NCI-H2029 (cell line): ENCODE measurements at places on chromosomes 4 and X.

DNA sequence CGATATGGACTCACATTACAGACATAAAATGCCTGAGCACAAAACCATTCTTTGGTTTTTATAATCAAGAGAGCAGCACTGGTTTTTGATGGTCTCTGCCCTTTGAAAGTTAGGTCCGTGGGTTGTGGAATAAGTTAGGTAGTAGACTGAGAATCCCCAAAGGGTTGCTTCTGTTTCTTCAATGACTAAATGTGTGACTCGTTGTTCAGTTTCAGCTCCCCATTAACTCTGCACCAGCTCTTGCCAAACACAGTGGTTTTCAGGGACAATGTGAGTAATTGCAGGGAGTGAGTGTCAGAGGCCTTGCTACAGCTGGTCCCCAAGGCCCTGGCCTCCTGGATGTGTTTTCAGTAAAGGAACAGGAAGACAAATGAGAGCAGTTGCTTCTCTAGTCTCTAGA lies 24.8 kb downstream of the SMIM20 start:
- DNase-seq: no peak

DNA sequence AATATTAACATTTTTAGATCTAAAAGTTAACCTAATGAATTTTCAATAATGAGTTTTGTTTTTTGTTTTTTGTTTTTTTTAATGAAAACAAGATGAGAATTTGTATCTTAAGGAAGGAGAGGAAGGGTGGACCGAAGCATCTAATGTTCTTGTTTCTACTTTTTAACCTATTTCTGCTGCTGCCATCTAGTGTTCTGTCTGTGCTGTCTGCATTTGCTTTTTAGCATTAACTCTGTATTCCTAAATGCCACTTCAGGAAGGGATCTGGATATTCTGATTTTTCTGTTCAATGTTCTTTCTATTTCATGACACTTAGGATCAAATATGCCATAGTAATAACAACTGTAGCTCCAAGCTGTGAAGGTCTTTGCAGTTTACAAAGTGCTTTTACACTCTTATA lies 161.7 kb downstream of the BRWD3 start:
- DNase-seq: no peak

- no peak for DNase-seq
These were observed 113.4 kb downstream of the BCOR start for GRCh38 chrX:39984191-39984956.

DNA sequence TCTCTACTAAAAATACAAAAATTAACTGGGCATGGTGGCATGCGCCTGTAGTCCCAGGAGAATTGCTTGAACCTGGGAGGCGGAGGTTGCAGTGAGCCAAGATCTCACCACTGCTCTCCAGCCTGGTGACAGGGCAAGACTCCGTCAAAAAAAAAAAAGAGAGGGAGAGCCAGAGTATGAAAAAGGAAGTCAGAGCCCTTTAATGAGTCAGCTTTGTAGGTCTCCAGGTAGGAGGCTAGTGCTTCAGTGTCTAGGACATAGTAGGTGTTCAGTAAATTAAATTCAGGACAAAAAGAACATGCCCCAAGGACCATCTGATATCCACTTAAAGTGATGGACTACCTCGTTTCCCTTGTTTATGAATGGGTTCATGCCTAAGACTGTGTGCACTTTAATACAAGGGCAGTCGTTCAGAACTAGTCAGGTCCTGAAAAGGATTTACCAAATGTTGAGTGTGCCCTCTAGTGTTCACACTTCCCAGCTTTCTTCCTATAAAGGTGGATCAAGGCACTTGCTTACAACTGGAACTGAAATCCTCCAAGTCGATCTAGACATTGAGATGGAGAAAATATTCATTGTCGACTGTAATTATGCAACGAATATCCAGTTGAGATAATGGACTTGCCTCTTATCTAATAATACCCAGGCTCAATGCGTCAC lies 29.0 kb downstream of the F9 start:
- DNase-seq: peak; percentile 25

DNA sequence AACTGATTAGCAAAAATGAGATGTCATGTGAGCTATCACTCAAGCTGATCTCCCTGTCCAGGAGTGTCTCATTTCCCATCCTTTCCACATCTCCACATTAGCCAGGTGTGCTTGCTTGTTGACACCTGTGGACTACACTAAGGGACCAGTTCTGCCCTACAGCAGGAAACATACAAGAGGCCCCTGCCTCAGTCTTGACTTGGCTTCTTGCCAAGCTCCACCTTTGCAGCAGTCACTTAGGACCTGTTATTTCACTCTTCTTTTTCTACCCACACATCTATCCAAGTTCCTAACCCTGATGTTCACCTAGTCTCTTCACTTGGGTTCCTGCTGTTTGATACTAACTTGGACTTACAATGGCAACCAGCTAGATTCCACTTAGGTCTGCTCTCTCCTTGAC lies 13.2 kb downstream of the FRMD7 start:
- peak; percentile 13 for DNase-seq

DNA sequence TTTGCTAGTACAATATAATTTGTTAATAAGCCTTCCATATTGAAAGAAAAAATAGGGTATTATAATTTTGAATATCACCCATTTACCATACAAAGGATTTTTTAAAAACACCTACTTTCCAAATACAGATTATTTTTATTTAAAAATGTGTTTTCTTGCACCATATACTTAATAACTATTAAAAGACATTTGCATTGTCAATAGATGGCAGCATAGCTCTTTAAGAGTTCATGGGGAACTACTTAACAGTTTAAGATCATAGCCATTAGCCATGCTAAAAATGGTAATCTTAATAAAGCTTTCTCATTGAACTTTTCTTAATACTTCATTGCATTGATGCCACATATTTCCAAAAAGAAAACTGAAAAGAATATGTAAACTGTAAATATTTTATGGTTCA lies 1995.9 kb downstream of the C4orf33 start:
- DNase-seq: peak; percentile 1

- no peak for DNase-seq
These were observed 7.1 kb upstream of the DCUN1D4 start for GRCh38 chr4:51835855-51836254.

DNA sequence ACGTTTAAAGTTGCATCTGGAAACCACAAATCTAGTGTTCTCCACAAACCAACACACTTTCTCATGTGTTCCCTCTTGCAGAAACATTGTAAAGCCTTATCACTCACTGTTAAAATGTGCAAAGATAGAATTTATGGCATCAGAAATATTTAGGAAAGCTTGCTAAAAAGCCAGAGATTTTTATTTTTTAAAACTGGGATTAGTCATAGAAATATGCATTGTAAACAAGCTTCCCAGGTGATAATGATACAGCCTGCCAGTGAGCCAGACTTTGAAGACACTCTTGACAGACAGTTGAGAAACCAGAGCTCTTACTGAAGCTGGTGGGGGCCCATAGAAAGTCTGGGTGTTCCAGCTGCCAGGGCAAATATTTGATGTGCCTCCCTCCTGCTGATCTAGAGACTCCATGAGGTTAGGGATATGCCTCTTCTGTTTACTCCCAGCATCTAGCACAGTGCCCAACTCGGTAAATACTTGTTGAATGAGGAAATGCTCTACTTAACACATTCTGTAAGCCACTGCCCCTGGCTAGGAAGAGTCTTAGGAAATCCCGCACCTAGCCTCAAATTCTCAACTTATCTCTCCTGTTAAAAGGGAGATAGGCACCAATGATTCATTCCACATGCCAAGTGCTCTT lies 179.0 kb upstream of the RASGEF1B start:
- DNase-seq: peak; percentile 89

GRCh38 chr4:4805887-4806286 lies 53.6 kb upstream of the MSX1 start:
- DNase-seq: no peak

DNA sequence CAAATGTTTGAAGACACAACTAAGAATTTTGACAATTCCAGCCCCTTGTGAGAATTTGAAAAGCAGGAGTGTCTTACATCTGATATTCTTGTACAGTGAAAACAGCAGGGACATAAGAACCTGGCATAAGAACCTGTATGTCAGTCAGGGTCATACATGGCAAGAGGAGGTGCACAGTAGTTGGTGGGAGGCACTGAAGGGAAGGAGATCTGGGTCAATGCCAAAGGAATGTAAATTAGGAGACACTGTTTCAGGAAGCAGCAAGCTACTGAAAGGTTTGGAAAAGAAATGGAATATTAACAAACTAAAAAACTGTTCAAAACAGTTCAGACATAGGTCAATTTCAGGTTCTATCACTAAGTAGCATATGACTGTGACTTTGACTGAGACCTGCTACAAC lies 25.0 kb upstream of the SPP1 start:
- peak; percentile 45 for DNase-seq

DNA sequence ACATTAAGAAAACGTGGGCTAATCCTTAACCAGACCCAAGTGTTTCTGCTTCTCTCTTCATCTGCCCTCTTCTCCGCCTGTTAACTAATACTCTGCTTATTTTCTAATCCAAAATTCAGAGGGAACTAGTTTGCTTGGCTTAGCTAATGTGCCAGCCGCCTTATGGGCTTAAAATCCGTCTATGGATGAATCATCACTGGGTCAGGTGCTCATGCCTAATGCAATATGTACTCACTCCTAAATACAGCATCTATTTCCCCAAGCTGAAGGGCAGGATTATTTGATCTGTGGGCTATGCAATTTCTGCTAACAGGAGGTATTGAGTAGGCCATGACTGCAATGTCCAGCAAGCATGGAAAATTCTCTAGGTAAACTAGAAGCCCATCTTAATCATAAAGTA lies 12.4 kb downstream of the DYNLT3 start:
- DNase-seq: no peak

- no peak for DNase-seq
These were observed 58.0 kb downstream of the PJA1 start for GRCh38 chrX:69107231-69107739.

DNA sequence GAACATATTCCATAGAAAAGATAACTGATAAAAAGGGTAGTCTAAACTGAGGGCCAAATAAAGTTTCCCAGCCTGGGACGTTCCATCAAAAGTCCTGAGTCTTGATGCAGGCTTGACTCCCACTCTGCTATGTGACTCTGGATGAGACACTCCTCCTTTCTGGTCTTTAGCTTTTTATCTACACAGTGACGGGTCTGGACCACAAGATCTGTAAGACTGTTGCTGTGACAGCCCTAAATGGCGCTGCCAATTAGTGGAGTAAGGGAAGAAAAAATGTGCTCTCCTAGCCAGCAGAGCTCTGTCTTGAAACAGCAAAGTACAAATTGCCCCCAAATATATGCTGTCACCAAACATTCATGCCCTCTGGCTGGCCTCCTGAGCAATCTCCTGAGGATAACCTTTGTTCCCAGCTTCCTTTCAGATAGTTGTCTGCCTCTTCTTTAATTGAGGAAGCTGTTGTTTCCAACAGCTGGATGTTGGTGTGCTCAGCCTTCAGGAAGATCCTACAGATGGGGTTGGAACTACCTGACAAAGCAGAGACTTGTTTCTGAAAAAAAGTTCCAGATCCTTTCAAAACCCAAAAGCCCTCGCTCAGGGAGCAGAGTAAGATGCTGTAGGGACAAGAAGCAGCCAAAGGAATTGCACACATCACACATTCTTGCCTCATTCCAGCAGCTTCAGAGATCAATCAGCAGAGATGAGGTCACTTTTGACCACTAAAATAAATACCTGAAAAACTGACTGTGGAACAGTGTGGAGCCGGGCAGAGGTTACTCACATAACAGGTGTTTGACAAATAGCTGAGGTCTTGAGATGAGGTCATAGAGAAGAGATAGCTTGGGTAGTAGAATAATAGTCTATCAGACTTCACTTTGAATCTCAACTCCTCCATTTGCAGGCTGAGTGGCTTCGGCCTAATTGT lies 383.4 kb upstream of the FGF13 start:
- DNase-seq: no peak

GRCh38 chr4:125315576-125316400 lies 1.0 kb downstream of the FAT4 start:
- peak; percentile 5 for DNase-seq

DNA sequence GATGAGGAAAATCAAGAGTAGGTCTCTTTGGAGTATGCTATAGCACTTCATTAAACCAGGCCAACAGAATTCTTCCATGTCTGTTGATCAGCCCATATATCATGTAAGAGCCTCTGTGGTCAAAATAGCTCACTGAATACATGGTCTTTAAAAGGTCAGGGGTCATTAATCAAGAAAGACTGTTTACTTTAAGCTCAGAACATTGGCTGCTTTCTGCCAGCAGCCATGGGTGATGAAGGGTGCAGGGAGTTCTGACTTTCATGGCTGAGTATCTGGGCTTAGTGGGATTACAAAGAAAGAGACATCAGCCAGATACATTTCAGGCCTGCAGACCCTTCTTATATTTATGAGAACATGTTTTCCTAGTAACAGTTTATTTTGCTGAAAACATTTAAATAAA lies 7.1 kb upstream of the C4orf54 start:
- no peak for DNase-seq

- no peak for DNase-seq
These were observed 13.7 kb downstream of the DGKK start for GRCh38 chrX:50456712-50457484.

DNA sequence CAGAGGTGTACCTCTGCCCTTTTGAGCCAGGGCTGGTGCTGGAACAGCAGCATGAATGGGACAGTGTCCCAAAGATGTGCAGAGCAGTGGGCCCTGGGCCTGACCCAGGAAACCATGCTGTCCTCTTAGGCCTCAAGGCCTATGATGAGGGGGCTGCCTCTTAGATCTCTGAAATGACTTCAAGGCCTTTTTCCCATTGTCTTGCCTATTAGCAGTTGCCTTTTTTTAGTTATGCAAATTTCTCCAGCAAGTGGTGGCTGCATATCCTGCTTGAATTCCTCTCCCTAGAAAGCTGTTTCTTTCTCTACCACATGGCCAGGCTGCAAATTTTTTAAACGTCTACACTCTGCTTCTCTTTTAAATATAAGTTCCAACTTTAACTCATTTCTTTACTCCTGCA lies 160.3 kb downstream of the CFAP299 start:
- no peak for DNase-seq

DNA sequence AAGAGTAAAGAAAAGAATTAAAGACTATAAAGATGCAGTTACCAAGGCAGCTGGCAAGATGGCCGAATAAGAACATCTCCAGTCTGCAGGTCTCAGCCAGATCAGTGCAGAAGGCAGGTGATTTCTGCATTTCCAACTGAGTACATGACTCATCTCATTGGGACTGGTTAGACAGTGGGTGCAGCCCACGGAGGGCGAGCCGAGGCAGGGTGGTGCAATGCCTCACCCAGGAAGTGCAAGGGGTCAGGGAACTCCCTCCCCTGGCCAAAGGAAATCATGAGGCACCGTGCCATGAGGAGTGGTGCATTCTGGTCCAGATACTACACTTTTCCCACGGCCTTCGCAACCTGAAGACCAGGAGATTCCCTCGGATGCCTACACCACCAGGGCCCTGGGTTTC lies 20.5 kb downstream of the SPIN4 start:
- DNase-seq: no peak

- DNase-seq: no peak
These were observed 92.9 kb upstream of the EDNRA start for GRCh38 chr4:147388018-147388417.

DNA sequence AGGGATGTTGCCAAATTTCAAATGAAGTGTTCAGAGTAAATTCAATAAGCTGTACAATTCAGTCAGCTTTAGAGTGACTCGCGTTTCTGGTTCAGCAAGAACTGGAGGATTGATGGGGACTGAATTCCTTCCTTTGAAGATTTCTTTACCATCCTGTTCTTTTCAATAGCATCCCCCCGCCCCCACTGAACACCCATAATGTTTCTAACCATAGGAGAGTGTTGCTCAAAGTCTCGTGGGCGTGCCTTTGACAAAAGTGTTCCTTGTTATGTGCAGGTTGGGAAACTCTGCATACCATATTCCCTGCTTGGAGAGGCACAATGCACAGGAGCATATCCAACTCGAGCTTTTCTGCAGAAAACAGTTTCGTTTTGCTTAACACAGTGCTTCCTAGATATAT lies 323.5 kb upstream of the CASK start:
- no peak for DNase-seq

- no peak for DNase-seq
These were observed 88.6 kb upstream of the MAD2L1 start for GRCh38 chr4:120155287-120155686.

GRCh38 chr4:72875545-72875944 lies 194.0 kb downstream of the COX18 start:
- no peak for DNase-seq
